Stimulated activated CD4-positive, alpha-beta T cell treated with anti-CD3 and anti-CD28 coated beads, TNF-alpha, amount 100 ng/mL, for 1 hour (primary cell): ENCODE measurements at places on chromosomes 11 and 22.
A peak's percentile ranks its signal among the peaks of the same experiment; 100 is the strongest.

- DNase-seq: no peak
Observed at GRCh38 chr11:2763984-2764383, 64.2 kb upstream of the KCNQ1OT1 start.

- DNase-seq: peak; percentile 31
Observed at GRCh38 chr22:19766511-19767426, 6.2 kb downstream of the TBX1 start.

DNA sequence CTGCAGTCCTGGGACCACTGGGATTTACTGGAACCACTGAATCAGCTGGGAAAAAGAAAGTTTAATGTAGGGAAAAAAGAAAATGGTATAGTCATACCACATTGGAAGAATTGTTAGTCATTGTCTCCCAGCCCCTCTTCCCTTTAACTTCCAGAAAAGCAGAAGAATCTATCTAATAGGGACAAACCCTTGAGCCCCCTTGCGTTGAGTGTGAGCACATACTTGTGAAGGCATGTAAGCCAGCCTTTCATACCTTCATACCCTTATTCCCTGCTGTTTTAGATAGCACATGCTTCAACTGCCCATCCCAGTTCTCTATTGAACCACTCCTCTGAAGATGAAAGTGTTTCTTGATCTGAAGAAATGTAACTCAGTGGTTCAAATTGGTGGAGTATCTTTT, 6.6 kb downstream of the TREH start:
- DNase-seq: no peak

DNA sequence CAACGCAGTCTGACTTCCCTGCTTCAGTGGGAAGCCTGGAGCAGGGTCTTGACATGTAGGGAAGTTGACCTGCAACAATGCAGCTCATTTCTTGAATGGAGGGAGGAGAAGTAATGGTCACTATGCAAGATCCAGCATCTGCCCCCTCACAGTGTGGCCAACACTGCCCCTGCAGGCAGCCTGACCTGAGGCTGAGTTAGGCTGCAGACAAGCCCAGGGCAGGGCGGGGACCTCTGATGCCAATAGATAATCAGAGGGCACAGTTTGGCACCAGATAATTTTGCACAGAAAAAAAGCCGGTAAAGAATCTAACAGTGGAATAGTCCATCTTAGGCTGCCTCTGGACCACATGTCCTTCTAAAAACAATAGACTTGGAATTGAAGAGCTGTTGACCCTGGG, 182.3 kb downstream of the DSCAML1 start:
- DNase-seq: no peak

DNA sequence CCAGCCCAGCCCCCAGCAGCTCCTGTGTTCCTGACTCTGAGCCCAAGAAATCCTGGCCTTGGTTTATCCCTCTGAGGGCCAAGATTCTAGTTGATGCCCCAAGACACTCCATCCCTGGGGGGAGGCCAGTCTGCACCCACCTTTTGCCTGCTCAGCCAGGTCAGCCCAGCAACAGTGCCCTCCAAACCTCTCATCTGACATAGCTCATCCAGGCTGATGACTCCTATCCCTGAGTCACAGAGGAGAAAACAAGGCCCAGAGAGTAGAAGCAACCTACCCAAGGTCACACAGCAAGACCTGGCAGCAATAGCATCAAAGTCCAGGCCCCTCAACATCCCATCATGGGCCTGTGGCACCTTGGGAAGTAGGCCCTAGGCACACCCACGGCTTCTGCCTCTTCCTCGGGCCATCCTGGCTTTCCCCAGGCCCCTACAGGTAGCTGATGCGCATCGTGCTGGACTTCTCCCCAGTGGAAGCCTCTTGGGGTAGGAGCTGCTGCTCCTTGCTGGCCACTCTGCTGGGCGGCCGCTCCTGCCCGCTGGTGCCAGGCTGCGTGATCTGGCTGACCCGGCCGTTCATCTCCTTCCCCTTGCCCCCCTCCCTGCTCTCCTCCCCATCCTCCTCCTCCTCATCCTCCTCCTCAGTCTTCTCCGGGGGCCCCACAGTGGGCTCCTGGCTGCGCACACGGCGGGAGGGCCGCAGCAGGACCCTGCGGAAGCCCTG, 6.0 kb downstream of the SSTR3 start:
- DNase-seq: no peak

DNA sequence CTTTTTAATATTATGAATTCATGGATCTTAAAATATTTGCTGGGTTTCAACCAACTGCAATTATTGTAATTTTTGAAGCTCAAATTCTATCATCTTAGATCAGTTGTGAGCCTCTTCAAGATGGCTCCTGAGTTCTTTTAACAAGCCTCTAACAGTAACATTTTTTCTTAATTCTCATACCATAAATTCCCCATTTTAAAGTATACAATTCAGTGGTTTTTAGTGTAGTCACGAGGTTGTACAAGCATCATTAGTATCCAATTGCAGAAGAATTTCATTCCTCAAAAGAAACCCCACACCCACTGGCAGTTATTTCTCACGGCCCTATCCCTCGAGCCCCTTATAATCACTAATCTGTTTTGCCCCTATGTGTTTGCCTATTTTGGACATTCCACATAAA, 270.8 kb downstream of the SBF2 start:
- no peak for DNase-seq

GRCh38 chr11:24198481-24198880, 298.4 kb upstream of the LUZP2 start:
- no peak for DNase-seq
